ENCODE measurements at places on chromosomes 12 and 14. TPM values are rescaled to one million over a fixed set of nuclear protein-coding genes. Genes with fewer than 3 reads are reported as not detected.

The PRMT5 gene
- 100 TPM for total RNA-seq

The PLEKHH1 gene
- total RNA-seq = 0.47 TPM

The CLEC2A gene
- not detected for total RNA-seq

The PRH1 gene
- 13.1 TPM for total RNA-seq

The OTOGL gene
- 0.32 TPM for total RNA-seq

DNA sequence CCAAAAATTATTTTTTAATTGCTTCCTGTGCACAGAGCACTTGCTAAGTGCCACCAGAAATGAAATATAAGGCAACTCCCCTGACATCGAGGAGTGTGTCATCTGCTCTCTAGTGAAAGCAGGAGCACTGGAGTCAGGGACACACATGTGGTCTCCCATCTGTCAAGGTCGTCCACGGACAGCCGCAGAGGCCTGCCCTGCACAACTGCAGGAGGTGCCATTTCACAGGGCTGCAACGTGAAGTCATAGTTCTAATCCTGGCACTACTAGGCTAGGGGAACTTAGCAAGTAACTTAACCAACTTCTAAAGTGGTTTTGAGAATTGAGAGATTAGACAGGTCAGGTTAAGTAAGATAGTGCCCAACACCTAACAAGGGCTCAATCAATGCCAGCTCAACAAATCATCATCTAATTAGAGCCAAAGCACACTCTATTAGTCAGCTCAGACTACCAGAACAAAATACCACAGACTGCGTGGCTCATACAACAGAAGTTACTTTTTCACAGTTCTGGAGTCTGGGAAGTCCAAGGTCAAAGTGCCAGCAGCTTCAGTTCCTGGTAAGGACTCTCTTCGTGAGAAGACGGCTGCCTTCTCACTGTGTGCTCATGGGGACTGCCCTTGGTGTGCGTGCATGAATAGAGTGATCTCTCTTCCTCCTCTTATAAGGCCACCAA lies 30.7 kb downstream of the FOXN3 start:
- DNase-seq = no peak

- DNase-seq = no peak
Observed at GRCh38 chr14:99137001-99137700, 134.8 kb downstream of the BCL11B start.

DNA sequence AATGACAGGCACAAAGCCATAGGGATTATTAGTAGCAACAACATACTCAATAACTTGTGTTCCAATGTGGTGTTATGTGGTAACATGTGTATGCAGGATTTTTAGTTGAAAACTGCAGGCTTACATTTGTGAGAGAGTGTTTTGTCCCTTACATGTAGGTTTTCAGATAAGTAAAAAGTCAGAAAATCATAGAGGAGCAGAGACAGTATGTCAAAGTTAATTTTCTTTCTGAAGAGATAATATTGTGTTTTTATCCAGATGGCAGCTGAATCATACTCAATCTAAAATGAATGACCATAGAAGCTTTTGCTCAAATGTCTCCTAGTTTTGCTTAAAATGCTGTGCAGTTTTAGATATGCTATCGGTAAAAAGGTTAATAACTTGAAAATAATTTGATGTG lies 277.0 kb downstream of the TRHDE start:
- DNase-seq = no peak

Measured in MG63 (cell line).